H1 (cell line): ENCODE measurements at places on chromosomes 6 and 20. TPM values are rescaled to one million over a fixed set of nuclear protein-coding genes. Genes with fewer than 3 reads are reported as not detected.

DNA sequence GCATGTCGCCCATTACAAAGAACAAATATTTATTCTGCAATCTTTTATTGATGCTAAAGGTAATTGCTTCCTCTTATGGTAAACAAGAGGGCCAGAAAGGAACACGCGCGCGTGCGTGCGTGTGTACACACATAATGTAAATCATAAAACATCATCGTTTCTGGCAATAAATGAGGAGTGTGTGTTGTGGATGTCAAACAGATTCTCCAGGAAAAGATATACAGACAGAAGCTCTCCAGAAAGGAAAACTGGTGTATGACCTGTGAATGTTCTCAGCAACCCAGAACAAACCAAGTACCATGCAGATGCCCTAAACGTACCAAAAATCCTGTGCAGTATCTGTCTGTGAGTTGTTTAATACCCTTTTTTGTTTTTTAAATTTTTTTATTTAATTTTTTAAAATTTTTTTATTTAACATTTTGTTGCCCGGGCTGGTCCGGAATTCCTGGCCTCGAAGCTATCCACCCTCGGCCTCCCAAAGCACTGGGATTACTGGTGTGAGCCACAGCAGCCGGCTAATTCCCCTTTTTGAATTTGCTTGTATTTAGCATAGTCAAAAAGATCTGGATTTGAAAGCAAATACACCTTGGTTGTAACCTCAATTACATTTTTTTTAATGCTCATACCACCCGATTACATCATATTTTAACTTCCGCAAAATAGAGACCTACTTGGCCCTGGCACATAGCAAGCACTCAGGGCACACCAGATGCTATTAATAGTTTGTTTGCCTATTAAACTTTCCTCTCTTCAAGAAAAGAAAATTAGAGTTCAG is 909 bp upstream of the NUDT3 start:
- no peaks in the 10 kb centered on the region for H3K4me1 ChIP-seq
- DNase-seq, result no peak
- no peak overlapping the region for H3K27ac ChIP-seq
- no peaks in the 10 kb centered on the region for H3K27me3 ChIP-seq
- H3K36me3 ChIP-seq, result no peaks in the 10 kb centered on the region
- peak overlapping the region; percentile 60 for H3K4me3 ChIP-seq

- no peak overlapping the region for H3K27ac ChIP-seq
- H3K4me3 ChIP-seq, result no peak overlapping the region
- H3K4me1 ChIP-seq, result no peaks in the 10 kb centered on the region
- no peak for DNase-seq
- H3K36me3 ChIP-seq, result no peaks in the 10 kb centered on the region
- no peaks in the 10 kb centered on the region for H3K27me3 ChIP-seq
Observed at GRCh38 chr6:156344491-156344890, 432.7 kb upstream of the ARID1B start.

- H3K4me1 ChIP-seq, result no peaks in the 10 kb centered on the region
- no peak overlapping the region for H3K27ac ChIP-seq
- DNase-seq, result no peak
- H3K36me3 ChIP-seq, result no peaks in the 10 kb centered on the region
Observed at GRCh38 chr6:90149280-90149679, 147.4 kb downstream of the BACH2 start.

GRCh38 chr20:32115211-32115767 is 5.8 kb downstream of the TM9SF4 start:
- H3K4me3 ChIP-seq, result no peak overlapping the region
- H3K36me3 ChIP-seq, result peaks cover 4% of the 10 kb centered on the region; the same call in 1 of the 2 replicates
- H3K4me1 ChIP-seq, result peaks cover 6% of the 10 kb centered on the region

The OLIG3 gene
- 1.3 and 1.4 TPM in 2 replicates for polyA plus RNA-seq

The ASIP gene
- polyA plus RNA-seq, result not detected in 2 replicates
